Activated CD8-positive, alpha-beta T cell treated with anti-CD3 and anti-CD28 coated beads, Interleukin-2, amount 10 ng/mL, durations not matched to agents 7 days and 5 days (primary cell): ENCODE measurements at places on chromosomes 1 and 21. TPM values are rescaled to one million over a fixed set of nuclear protein-coding genes. Genes with fewer than 3 reads are reported as not detected.

The CYYR1 gene
- total RNA-seq = not detected

The LMO4 gene
- 38.3 TPM for total RNA-seq

The KISS1 gene
- not detected for total RNA-seq

The SNX7 gene
- not detected for total RNA-seq

The PPFIA4 gene
- total RNA-seq = 32.0 TPM

The ADAM30 gene
- not detected for total RNA-seq

The VAMP4 gene
- 12.2 TPM for total RNA-seq

The NCAM2 gene
- total RNA-seq = not detected

The SYDE2 gene
- total RNA-seq = 2.6 TPM

The SELENOF gene
- 147 TPM for total RNA-seq

The DYNLT5 gene
- not detected for total RNA-seq

The SLC26A9 gene
- not detected for total RNA-seq

The SPATA21 gene
- total RNA-seq = not detected

The SMCP gene
- not detected for total RNA-seq

The EXO5 gene
- 21.0 TPM for total RNA-seq

The ALDH4A1 gene
- 4.2 TPM for total RNA-seq

The WDR64 gene
- 0.31 TPM for total RNA-seq

The CFHR5 gene
- total RNA-seq = not detected

The HAPLN2 gene
- total RNA-seq = not detected

The USP1 gene
- total RNA-seq = 83.7 TPM

The ASTN1 gene
- not detected for total RNA-seq

The TDRD5 gene
- total RNA-seq = not detected

The PAQR6 gene
- total RNA-seq = 9.9 TPM

The ANKRD65 gene
- total RNA-seq = not detected

The OTUD3 gene
- total RNA-seq = 10.4 TPM

The GPR153 gene
- 0.99 TPM for total RNA-seq

The SLAMF6 gene
- total RNA-seq = 23.9 TPM

The GALE gene
- 31.9 TPM for total RNA-seq

The TMEM54 gene
- not detected for total RNA-seq

The SPRR2F gene
- total RNA-seq = not detected

The IER5 gene
- 37.2 TPM for total RNA-seq

The KRTAP10-7 gene
- not detected for total RNA-seq

The OR2L2 gene
- total RNA-seq = not detected
